ENCODE measurements at places on chromosomes 1 and 21. TPM values are rescaled to one million over a fixed set of nuclear protein-coding genes. Genes with fewer than 3 reads are reported as not detected.

PSRC1 gene
- polyA plus RNA-seq = 5.9 TPM

KCNC4 gene
- 5.0 TPM for polyA plus RNA-seq

COL11A1 gene
- 2.4 TPM for polyA plus RNA-seq

CD101 gene
- polyA plus RNA-seq = 0.30 TPM

CELA2A gene
- not detected for polyA plus RNA-seq

RGS8 gene
- 0.38 TPM for polyA plus RNA-seq

CNR2 gene
- polyA plus RNA-seq = not detected

RBM11 gene
- 5.5 TPM for polyA plus RNA-seq

RAB7B gene
- polyA plus RNA-seq = 11.5 TPM

SUSD4 gene
- polyA plus RNA-seq = 23.0 TPM

SHISA4 gene
- polyA plus RNA-seq = 11.3 TPM

LCE3E gene
- not detected for polyA plus RNA-seq

MPL gene
- 0.35 TPM for polyA plus RNA-seq

FLG2 gene
- polyA plus RNA-seq = not detected

LCE3D gene
- not detected for polyA plus RNA-seq

KAZN gene
- polyA plus RNA-seq = 10.1 TPM

AQP10 gene
- polyA plus RNA-seq = 0.13 TPM

PRR9 gene
- polyA plus RNA-seq = 0.13 TPM

LORICRIN gene
- polyA plus RNA-seq = 0.07 TPM

Measured in ovary (tissue), 10 donors.